ENCODE measurements at places on chromosomes 4 and X.

DNA sequence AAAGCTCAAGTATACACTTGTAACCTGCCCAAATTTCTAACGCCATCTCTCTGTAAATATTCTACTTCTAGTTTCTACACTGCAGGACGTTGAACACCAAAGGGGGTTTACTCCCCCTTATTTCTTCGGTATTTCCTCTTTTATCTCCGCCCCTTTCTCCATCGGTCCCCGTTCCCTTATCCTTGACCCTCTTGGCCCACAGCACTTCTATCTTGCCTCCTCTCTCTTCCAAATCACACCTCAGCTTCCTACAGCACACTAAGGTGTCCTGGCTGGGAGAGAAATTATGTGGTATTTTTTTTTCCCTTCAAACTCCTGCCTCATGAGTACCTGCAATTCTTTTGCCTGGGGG, 715 bp downstream of the ZMAT1 start:
- no peak for DNase-seq

GRCh38 chr4:21790438-21791029, 158.0 kb downstream of the KCNIP4 start:
- DNase-seq: no peak

GRCh38 chrX:34656467-34656841, 631 bp downstream of the TMEM47 start:
- no peak for DNase-seq

DNA sequence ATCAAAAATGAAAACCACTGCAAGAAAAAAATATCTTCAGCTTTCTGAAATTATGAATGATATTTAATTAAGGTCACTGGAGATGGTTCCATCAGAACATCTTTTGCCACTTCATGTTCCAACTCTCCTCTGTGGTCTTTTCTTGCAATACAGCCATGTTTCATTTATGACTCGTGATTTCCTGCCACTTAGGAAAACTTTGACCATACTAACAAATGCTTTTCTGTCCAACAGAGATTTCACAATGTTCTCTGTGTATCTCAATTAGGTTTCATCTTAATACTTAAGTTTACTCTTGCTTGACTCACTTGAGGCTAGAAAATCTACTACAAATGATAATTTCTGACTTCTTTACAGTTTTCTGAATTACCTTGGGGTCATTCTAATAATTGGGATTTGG, 330.9 kb downstream of the CXXC4 start:
- DNase-seq: no peak

GRCh38 chr4:77044461-77045150, 31.2 kb downstream of the CCNI start:
- DNase-seq: peak; percentile 55

GRCh38 chrX:5916945-5917344, 311.7 kb downstream of the NLGN4X start:
- DNase-seq: no peak

- DNase-seq: no peak
Measured at GRCh38 chr4:140044337-140044902, 109.6 kb downstream of the MAML3 start.
